ENCODE measurements at places on chromosomes 4 and X.

GRCh38 chr4:168293386-168293975 is 25.1 kb downstream of the DDX60 start:
- DNase-seq = no peak

DNA sequence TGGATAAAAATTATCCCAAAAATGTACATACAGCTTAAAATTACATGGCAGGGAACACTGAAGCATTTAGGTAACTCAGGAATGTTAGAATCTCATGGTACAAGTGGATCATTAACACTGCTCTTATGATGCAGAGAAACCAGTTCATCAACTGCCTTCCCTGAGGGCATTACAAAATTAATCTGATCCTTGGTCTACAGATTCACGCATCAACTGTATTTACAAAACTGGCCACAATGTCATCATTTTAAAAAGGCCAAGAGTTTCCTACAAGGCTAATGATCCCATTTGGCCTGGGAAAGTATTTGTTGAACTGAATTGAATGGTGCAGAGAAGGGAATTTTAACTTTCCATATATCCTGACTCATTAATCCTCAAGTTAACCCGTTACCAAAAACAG is 84.6 kb downstream of the TSPAN5 start:
- DNase-seq = no peak

- DNase-seq = no peak
These were observed 274.4 kb downstream of the DCTD start for GRCh38 chr4:182642831-182643230.

DNA sequence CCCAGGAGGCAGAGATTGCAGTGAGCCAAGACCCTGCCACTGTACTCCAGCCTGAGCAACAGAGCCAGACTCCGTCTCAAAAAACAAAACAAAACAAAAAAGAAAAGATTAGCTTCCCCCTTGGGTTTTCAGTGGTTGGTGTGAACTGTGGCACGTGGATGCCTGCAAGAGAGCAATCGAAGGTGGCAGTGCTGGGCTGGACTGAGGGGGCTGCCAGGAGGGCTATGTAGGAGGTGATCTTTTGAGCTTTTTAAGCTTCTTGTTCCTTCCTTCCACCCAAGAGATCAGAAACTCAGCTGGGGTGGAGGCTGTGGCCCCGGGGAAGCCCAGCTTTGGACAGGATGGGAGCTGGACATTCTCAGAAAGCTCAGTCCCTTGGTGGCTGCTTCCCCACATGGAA is 49.6 kb downstream of the PRPS1 start:
- DNase-seq = no peak

GRCh38 chr4:76012388-76012801 is 5.1 kb upstream of the CXCL9 start:
- no peak for DNase-seq

DNA sequence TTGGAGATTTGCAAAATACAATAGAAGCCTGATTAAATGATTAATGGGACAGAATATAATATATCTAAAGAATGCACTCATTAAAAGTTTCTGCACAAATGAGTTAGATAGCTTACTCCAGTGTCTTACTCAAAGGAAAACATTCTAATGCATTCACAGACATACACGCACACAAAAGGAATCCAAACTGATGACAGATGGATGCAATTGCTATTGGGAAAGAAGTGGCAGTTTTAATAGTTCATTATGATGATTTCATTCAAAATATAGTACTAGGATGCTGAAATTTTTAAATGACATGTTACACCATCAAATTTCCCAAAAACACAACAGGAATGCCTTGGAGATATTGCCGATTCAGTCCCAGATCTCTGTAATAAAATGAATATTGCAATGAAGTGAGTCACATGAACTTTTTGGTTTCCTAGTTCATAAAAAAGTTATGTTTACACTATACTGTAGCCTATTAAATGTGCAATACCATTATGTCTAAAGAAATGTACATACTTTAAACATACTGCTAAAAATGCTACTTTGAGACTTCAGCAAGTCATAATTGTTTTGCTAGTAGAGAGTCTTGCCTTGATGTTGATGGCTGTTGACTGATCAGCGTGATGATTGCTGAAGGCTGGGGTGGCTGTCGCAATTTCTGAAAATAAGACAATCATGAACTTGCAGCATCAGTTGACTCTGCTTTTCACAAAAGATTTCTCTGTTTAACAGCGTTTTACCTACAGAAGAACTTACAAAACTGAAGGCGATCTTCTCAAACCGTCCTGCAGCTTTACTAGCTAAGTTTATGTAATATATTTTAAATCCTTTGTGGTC is 45.6 kb downstream of the BBS12 start:
- DNase-seq = no peak

DNA sequence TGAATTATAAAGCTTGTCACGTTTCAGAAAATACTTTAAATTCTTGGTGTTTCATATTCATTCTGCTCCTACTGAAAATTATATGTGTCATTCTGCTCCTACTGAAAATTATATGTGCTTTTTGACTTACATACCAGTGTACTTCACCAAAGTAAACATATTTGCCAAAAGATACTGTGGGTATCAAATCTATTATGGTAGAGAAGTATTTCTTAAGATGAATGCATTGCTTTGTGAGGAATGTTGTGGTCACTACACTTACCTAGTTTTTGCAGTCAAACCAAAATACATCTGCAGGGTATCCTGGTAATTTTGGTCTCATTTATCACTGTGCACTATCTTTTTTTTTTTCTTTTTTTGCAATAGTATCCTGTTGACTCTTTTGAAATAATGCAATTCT is 287.7 kb upstream of the MAD2L1 start:
- DNase-seq = no peak

DNA sequence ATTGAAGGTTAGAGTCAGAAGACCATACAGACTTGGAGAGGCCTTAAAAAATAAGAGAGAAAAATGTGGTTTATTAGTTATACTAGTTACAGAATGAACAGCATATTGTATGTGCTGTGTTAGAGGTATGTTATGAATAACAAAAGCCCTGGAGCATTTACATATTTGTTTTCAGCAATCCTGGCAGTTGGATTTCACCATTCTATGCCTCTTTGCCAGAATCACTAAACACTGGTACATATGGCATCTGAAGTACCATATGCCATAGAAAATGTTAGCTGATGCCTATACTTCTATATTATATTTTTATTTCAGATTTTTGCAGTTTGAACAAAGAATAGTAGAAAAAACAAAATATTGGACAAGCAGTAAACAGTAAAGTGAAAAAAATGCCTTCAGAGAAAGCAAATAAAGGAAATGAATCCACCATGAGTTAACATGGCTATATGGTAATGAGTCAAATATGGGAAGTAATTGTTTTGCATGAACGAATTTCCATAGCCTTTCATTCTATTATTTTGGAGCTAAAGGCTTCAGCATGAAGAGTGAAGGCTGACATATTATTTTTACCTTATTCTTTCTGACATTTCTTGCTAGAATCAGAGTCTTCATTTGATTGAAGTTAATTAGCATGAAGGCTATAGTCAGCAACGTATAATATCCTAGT is 41.9 kb upstream of the PRDM8 start:
- no peak for DNase-seq

DNA sequence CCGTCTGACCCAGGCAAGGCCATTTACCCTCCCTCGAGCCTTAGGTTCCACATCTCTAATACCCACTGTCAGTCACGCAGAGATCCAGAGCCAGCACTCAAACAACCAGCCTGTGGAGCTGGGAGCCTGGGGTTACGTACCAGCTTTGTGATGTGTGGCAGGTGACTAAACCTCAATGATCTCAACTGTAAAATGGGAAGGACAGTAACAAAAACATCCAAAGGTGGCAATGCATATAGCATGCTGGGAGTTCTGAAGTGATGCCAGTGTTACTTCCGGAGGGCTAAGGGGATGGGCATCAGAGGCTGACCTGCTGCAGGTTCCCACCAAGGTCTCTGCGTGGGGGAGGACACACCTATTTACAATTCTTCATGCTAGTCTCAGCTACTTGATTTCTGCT is 6.0 kb downstream of the GRPEL1 start:
- no peak for DNase-seq

DNA sequence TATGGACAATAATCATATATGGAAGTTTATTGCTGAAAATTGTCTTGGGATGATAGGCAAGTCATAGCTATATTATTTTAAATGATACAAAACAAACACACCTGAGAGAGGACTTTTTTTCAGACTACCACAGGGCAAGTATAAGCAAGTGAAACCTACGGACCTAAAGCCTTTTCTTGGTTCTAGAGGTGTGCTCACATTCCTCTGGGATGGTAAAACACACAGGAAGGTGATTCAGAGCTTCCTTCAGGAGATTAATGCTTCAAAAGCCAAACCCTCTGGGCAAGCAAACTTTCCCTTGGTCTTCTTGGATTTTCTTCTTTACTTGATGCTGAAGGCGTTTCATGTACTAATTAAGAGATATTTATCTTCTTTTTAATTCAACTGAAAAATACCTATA is 60.1 kb upstream of the ACSL4 start:
- DNase-seq = no peak

DNA sequence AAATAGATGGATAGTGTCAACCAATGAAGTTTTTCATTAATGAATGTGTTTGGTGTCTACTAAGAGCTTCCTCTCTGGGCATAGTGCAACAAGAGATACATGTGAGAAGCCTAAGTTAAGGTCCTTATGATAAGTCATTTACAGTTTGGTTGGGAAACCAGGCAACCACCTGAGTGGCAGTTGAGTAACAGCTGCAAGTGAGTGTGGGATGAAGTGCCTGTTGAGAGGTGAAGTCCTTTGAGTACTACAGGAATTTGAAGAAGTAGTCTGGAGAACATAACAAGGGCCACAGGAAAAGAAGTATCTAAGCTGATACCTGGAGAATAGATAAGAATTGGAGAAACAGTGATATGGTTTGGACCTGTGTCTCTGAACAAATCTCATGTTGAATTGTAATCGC is 48.5 kb upstream of the FRMPD4 start:
- no peak for DNase-seq

- DNase-seq = no peak
These were observed at the start of gene MAGEC2 for GRCh38 chrX:142204522-142205433. TSS of gene MAGEC2 (minus strand) at chrX:142205290. CDS start at chrX:142203987, 1,303 bp downstream.

GRCh38 chr4:126268106-126268505 is 953.4 kb downstream of the FAT4 start:
- DNase-seq = no peak

GRCh38 chrX:78964598-78964997 is 19.4 kb downstream of the P2RY10 start:
- DNase-seq = no peak

DNA sequence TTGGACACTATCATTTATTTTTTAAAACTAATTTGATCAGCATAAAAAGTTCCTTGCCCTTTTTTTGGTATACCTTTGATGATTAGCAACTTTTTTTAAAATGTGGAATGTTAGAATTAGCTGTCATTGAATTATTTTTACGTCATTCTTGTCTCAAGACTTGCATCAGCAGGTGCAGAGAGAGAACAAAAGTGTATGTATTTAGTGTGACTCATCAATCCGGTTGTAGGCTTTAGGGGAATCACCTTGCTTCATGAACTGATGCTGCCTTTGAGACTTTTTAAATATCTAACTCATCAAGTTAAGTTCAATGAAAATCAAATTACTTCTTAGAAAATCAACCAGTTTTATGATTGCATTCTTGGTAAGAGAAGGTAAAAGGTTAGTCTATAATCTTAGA is 125.1 kb downstream of the ARX start:
- no peak for DNase-seq

DNA sequence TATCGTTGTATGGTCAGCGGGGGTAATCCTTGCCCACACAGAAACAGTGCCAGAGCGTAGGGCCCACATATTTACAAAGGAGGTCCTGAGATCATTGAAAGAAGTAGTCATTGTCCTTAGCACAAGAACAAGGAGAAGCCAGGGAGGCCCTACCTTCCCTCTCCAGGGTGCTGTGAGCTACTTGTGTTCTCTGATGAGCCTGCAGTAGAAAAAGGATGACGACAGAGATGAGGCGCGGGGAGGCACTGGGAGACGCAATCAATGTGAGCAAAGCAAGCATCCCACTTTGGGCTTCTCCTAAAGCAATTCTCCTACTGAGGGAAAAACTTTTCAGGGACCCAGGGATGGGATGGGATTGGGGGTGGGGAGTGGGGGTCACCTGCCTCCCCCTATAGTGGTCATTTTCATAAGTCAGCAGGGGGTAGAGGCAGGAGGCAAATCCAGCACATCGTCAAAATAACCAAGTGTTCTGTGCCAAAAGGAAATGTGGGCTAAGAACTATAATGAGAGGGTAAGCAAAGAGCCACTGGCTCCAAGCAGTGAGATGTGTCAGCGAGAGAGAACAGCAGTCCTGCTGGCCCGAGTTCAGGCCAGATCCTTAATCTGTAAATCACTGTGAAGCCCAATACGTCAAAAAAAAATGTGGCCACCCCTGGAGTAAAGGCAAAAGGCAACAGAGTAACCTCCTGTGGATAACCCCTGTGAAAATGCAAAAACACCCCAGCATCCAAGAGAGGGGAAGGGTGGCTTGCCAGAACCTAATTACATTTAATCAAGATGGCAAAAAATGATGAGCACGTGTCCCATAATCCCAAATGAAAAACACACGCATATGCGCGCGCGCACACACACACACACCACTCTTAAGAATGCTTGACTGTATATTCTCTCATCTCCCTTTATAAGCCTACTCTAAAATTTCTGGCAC is 136.6 kb upstream of the HHIP start:
- no peak for DNase-seq

- no peak for DNase-seq
These were observed 467.9 kb downstream of the INPP4B start for GRCh38 chr4:142378179-142378578.

Data from activated T-cell treated with anti-CD3 and anti-CD28 coated beads for 1 hour (primary cell).